ENCODE measurements at places on chromosomes 3 and 15. TPM values are rescaled to one million over a fixed set of nuclear protein-coding genes. Genes with fewer than 3 reads are reported as not detected.

The ZNF502 gene
- total RNA-seq = 1.6 TPM

The CLRN1 gene
- not detected for total RNA-seq

The GALNT15 gene
- not detected for total RNA-seq

- no peak for DNase-seq
Observed at GRCh38 chr15:39304931-39305728, 275.7 kb upstream of the THBS1 start.

- DNase-seq = no peak
Observed at GRCh38 chr3:120685411-120685810, 3.4 kb upstream of the HGD start.
